ENCODE measurements at places on chromosomes 11 and 22.

DNA sequence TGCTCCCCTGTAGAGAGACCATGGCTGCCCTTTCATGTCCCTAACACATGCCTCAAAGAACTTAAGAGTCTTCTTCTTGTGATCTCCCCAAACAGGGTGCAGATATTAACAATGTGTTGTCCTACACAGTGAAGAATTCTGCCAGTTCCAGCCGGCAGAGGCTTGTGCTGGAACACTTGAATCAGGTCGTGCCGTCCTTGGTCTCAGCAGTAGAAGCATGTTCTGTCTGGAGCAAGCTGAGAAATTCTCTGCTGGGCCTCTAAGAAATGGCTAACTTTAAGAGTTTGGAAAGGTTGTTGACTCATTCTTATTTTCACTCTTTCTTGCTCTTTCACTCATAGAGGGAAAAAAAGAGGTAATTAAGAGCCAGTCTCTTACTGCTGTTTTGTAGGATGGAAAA lies 71.1 kb upstream of the SLC25A18 start:
- DNase-seq = no peak

DNA sequence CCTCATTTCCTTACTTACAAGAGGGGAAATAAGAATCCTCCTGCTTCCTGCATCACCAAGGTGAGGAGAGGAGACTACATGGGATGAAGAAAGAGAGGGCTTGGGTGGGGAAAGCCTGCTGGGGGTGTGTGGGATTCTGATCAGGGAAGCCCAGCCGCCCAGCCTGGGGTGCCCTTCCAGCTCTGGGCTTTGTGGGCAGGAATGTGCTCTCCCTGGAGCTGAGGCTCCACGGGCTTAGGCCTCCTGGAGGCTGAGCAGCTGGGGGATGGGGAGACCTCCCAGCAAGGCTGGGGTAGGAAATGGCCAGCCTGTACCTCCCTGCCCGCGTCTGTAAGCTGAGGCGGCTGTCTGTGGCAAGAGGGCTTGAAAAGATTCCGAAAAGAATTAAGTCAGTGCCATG lies 206.1 kb downstream of the GRIK4 start:
- no peak for DNase-seq

DNA sequence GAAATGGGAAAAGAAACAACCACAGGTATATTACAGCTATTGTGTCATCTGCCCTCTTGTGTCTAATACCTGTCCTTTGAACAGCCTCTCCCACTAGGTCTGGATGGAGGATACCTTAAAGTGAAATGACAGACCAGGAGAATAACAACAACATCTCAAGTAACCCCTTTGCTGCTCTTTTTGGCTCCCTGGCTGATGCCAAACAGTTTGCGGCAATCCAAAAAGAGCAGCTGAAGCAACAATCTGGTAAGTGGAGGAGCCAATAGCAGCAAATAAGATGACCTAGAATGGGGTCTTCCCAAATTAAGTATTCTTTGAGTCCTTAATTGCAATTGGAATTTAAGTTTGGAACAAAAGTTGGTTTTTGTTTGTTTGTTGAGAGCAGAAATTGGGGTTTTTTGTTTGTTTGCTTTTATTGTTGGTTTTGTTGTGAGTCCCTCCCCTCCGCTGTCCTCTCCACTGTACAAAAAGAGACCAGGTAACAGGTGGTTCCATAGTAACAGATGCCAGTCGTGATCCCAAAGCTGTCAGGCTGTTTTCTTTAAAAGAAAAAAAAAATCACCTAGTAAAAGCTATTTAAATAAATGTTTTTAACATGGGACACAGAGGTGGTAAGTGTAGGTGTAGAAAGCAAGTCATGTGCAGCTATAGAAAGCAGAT lies 5.7 kb downstream of the UBE4A start:
- no peak for DNase-seq

DNA sequence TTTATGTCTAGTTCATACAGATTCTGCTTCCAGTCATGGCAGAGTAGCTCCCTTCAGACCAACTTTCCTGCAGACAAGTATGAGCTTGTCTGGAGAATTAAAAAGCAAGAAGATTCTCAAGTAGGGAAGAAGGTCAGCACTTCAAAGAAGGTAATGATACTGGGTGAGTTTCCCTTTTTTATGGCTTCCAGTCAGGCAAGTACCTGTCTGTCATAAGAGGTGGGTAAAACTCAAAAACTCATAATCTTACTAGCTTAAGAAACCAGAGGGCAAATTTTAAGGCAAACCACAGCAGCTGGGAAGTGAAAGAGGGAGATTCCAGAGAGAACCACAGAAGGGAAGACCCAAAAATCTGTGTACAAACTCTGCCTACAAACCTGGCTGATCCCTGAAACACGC lies 54.2 kb downstream of the DENND5A start:
- no peak for DNase-seq

DNA sequence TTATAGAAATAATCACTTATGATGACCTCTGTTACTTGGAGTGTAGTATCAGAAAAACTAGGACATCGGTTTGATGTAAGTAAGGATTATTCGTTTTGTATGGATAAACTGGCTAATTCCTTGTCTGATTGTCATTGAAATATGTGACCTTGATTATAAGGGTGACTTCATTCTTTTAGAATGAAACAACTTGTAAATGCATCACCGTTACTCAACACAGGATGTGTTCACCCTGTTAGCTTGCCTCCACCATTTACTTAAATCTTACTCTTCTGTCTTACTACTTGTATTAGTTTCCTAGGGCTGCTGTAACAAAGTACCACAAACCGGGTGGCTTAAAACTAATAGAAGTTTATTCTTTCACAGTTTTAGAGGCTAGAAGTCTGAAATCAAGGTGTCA lies 7.9 kb downstream of the SFI1 start:
- DNase-seq = no peak

GRCh38 chr22:17368554-17369438 lies 464 bp upstream of the CECR2 start:
- DNase-seq = no peak

DNA sequence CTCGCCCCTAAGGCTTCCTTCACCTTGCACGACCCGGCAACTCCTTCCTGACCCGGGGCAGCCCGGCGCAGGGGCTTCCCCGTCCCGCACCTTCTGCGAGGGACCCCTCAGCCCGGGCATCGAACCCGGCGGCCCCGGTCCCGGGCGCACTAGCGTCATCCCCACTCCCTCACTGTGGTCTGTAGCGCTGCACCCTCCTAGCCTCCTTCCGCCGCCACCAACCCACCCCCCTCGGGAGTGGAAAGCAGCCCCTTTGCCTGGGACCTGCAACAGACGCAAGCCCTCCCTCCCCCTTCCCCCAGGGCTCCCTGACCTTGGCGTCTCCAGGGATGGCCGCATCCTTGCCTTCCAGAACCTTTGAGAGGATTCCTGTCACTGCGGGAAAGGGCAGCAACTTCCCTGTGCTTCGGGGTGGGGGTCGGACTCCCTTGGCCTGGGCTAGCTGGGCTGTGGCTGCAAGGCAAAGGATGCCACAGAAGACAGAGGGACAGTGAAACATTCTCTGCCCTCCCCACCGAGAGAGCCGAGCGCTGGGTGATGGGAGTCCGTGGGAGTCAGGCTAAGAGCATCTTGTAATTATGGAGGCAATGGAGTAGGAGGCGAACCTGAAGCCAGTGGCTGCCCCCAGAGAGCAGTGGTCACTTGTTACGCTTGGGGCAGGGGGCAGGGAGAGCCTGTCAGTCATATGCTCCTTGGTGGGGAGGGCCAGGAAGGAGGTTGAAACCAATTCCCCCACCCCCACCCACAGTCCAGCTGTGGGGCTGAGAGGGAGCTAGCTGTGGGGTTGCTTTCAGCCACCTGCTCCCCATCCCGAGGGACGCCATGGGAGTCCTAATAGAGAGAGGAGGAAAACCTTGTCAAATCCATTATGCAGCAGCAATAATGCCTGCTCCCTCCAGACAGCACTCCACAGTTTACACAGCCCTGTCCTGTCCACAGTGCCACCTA lies 920 bp downstream of the TMEM132A start:
- DNase-seq = no peak

DNA sequence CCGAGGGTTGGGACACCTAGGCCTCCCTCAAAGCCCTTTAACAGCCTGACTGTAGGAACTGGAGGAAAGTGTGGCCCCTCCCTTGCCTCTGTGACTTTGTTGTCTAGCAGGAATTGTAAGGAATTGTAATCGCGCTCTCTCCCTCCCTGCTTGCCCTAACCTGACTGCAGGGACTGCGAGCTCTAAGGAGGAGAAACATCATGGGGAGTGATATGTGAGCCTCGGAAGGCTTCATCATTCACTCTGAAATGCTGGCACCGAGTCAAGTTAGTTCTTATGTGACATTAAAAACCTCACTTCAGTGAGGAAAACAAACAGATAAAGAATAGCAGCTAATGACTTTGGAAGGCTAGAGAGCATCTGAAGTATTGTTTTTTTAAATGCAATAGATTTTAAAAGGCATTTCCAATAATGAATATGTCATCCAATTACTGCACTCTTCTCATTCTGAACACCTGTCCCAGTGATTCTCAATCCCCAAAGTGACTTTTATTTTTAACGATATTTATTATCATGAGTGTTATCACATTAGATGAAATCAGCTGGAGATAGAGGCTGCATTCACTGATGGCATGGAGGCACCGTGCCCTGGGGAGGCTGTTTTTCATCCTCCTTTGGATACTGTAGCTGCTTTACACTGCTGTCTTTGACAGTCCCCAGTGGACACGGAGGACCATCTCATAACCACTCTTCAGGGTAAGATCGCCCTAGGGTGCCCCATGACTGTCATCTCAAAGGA lies 58.5 kb upstream of the NTM start:
- no peak for DNase-seq

- peak; percentile 97 for DNase-seq
These were observed 143.7 kb downstream of the SNX19 start for GRCh38 chr11:130772266-130773227.

GRCh38 chr11:1090600-1091331 lies 16.1 kb downstream of the MUC2 start:
- no peak for DNase-seq
